ENCODE measurements at places on chromosomes 7 and 10.

GRCh38 chr10:76082956-76083355 lies 651.5 kb downstream of the LRMDA start:
- DNase-seq, result no peak

GRCh38 chr10:29881336-29881771 lies 178.0 kb downstream of the JCAD start:
- DNase-seq, result no peak

DNA sequence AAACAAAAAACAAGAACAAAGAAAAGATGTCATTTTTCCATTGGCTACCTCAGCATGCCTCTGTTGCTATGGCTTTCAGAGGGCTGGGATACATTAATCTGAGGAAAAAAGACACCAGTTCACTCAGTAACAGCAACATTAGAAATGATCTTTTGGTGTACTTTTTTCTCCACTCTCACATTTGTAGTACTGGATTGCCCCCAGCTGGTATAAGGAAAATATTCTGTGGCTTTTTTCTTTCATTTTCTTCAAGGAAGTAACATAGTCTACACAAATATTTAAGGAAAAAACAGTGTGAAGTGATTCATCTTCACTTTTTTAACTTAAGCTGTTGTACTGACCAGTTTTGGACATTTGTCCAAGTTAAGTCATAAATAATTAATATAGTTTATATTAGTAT lies 482.3 kb downstream of the SORCS1 start:
- DNase-seq, result no peak

DNA sequence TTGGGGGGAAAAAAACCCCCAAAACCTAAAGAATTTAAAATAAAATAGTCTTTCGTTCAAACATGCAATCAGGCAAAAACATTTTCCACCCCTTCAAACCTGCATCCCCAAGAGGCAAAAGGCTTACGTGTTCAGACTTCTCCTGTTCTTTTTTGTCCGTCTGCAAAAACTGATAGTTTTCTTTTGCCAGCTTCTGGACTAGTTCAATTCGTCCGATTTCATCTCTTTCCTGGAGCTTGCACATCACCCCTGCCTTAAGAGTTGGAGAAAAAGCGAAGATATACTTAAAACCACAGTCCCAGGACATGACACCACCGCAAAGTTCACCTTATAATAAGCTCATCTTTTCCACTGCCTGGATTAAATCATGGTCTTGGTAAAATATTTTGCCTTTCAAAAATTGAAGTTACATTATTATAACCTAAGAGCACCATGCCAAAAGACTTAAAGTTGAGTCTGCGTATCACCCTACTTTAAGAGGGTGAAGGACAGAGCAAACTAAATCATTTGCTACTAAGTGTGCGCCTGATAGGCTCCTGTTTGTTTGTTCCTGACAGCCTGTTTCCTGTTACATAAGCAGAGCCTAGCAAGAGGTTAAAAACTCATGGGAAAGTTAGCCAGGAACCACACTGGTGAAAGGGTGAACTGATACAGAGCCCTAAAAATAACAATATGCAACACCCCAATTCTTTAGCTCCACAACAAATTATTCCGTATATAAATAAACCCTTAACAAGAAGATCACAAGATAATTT lies 137.0 kb downstream of the RAPGEF5 start:
- DNase-seq, result no peak

DNA sequence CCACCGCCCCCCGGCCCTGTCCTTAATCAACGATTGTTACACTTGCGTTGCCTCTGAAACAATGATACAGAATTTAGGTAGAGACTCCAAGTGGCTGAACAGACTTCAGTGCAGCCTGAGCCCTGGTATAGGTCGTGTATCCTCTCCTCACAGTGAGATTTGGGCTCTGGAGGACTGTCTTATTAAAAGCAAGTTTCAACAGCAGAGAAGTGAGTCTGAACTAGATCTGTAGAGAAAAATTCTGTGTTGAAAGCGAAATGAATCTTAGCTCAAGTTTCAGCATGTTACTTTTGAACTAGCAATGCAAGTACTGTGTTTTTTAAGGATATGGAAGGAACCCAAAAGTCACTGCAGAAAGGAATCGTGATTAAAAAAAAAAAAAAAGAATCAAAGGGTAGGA lies 103.1 kb downstream of the HOXA1 start:
- no peak for DNase-seq

GRCh38 chr7:71491336-71491735 lies 359.4 kb downstream of the GALNT17 start:
- DNase-seq, result no peak

DNA sequence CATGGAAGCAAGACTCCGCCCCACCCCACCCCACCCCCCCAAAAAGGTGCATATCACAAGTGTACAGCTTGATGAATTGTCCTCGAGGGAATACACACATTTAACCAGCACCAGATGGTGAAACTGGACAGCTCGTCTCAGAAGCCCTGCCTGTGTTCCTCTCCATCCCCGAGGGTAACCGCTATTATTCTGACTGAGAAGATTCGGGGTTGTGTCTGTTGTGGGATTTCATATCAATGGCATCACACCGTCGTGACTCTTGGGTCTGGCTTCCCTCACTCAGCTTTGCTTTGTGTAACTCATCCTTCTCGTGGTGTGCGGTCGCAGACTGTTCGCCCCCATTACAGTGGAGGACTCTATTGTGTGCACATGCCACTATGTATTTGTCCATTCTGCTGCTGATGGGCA lies 18.9 kb downstream of the PODXL start:
- DNase-seq, result no peak

DNA sequence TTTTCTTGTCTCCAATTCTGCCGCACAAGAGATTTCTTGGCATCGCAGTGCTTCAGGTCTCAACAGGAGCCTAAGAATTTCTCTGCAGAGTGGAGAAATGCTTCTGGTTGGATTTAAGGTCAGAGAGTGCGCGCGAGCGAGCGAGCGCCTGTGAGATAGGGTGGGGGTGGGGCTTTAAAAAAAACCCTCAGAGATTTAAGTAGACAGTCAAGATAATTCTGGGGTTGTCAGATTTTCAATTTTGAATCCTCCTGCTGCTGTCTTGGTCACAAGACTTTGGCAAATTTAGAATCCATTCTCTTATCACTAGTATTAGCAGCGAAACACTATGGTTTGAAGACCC lies 49.7 kb downstream of the CPEB3 start:
- no peak for DNase-seq

DNA sequence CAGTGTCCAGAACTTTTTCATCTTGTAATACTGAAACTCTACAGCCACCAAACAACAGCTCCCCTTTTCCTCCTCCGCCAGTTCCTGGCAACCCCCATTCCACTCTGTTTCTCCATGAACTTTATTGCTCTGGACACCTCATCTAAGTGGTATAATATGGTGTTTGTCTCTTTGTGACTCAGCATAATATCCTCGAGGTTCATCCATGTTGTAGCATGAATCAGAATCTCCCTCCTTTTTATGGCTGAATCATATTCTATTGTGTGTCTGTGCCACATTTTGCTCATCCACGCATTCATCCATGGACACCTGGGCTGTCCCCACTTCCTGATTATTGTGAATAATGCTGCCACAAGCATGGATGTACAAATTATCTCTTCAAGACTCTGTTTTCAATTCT lies 124.4 kb upstream of the FGFR2 start:
- DNase-seq, result no peak

- DNase-seq, result no peak
These were observed 18.8 kb downstream of the ANXA11 start for GRCh38 chr10:80186364-80187012.

DNA sequence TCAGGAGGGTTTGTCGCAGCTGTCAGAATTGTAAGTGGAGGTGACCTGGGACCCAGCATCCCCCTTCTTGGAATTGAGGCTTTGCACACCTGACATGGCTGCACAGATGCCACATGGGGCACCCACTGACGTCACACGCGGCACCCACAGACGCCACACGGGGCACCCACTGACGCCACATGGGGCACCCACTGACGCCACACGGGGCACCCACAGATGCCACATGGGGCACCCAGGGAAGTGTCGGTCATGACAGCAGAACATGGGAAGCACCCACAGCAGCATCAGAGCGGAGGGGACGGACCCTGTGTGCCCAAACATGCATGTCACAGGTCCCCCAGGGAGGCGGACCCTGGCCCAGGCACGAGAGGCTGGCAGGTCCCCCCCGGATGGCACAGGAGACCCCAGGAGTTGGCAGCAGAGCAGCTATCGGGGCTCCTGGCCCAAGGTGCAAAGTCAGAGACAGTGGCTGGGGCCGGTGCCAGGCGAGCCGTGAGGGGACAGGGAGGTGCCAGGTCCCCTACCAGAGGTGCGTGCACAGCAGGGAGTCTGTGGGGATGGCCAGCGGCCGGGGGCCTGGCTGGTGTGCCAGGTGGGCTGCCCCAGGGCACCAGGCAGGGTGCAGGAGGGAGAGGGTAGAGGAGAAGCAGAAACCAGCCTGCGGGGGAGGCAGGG lies 21.1 kb downstream of the KNDC1 start:
- no peak for DNase-seq

- DNase-seq, result no peak
These were observed 33.1 kb downstream of the STAMBPL1 start for GRCh38 chr10:88913127-88913526.

GRCh38 chr10:33041783-33042437 lies 83.9 kb upstream of the ITGB1 start:
- no peak for DNase-seq
